ENCODE measurements at places on chromosomes 7 and 10.

- DNase-seq, result peak; percentile 60
These were observed 121.4 kb downstream of the CDK14 start for GRCh38 chr7:90717296-90718060.

GRCh38 chr10:124701435-124701834 is 42.7 kb downstream of the FAM53B start:
- DNase-seq, result peak; percentile 54

GRCh38 chr7:116652793-116653192 is 19.2 kb upstream of the MET start:
- peak; percentile 51 for DNase-seq

GRCh38 chr10:94146746-94147145 is 153.0 kb downstream of the PLCE1 start:
- no peak for DNase-seq

GRCh38 chr7:116219834-116220233 is 9.5 kb downstream of the TES start:
- DNase-seq, result no peak

- peak; percentile 61 for DNase-seq
These were observed 46.8 kb downstream of the ASB13 start for GRCh38 chr10:5619362-5620211.

DNA sequence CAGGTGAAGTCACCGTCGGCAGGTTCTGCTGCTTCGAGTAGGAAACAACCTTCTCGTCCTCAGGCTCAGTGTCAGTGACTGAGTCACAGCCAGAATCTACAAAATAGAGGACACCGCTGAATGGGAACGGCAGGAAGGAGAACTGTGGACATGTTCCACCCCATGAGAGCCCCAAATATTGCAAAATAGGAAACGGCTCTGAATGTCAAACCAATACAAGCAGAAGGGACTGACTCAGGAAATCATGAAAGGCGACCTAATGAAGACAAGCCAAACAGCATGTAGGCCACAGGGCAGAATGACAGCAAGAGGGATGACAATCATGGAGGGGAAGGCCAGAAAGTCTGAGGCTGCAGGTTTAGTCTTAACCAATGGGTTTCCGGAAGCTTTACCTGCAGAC is 63.5 kb downstream of the PIK3AP1 start:
- DNase-seq, result no peak

DNA sequence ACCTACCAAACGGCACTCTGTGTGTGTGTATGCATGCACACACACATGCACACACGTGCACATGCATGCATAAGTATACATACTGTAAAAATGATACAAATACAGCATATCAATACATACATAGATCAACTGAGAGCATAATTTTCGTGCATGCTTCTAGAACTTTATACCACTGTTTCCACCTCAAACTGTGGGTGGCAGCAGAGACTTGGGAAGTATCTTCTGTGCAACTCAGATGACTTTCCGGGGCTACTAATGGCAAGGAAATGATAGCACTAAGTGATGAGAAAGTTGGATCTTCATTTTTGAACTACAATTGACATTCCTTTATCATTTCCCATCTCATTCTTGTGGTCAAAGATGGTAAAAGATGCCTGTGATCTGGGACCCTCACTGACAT is 570.7 kb downstream of the REEP3 start:
- DNase-seq, result no peak

GRCh38 chr10:88652616-88653015 is 11.6 kb upstream of the LIPF start:
- DNase-seq, result peak; percentile 23

DNA sequence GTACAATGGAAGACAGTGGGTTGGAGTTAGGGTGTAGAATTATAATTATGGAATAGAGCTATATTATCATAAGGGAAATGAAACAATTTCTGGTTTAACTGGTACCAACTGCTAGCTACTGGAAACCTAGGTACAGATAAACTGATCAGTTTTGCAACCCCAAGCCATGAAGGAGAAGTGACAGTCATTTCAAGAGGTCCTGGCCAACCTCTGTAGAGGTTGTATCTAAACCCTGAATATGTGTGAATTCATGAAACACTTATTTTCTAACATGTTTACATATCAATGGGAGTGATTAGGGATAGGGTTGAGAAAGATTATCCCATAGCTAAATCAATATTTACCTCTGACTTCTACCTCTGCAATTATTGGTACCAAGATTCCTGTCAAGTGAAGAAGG is 29.9 kb upstream of the CC2D2B start:
- no peak for DNase-seq

GRCh38 chr7:70893422-70893821 is 238.5 kb upstream of the GALNT17 start:
- no peak for DNase-seq

DNA sequence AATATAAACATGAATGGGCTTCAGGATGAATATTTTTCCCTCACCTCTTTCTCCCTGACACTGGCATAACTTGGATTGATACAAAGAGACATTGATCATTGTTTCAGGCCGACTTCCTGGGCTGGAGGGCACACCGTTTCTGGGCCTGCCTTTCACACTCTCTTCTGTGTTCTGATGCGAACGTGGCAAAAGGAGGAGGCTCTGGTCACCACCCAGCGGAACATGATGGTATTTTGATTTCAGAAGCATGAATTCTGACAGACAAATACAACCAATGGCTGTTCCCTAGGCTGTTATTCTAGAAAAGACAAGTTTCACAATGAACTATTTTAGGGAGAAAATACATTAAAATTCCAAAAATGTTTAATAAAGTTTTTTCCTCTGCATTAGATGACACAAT is 534.5 kb upstream of the MKI67 start:
- no peak for DNase-seq

GRCh38 chr7:122340427-122340826 is 35.9 kb upstream of the FEZF1 start:
- DNase-seq, result no peak

DNA sequence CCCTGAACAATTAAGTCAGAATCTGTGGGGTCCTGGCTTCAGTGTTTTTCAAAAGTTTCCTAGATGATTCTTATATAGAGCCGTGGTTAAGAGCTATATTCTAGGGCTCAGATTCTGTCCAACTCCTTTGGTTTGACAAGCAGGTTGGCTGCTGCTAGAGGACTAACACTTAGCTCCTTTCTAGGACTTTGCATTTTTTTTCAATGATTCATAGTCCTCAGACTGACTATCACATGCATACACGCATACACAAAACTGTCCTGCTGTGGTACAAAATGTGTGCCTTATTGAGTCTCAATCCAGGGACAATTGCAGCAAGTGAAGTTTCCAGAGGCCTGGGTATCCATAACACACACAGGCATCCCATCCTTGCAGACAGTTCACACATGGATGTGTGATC is 392.0 kb downstream of the NRG3 start:
- DNase-seq, result peak; percentile 38

- no peak for DNase-seq
These were observed 2.4 kb downstream of the SH2D4B start for GRCh38 chr10:80540136-80540535.

GRCh38 chr10:15579605-15580004 is 140.1 kb downstream of the ITGA8 start:
- peak; percentile 6 for DNase-seq

DNA sequence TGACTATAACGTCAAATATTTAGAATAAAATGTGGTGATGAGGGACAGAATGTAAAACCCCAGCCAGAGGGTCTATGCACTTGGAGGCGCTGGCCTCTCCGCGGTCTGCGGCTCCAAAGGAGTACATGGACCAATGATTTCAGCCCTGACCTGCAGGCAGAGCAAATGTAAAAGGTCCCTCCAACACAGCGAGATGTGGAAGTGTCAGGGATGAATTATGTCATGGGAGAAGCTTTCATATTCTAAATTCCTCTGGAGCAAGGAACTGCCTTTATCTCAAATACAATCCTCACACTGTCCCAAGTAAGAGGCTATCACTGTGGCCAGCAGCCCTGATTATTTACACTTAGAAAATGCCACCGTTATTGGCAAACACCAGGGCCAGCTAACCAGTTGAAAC is 139.4 kb downstream of the GFRA1 start:
- no peak for DNase-seq

DNA sequence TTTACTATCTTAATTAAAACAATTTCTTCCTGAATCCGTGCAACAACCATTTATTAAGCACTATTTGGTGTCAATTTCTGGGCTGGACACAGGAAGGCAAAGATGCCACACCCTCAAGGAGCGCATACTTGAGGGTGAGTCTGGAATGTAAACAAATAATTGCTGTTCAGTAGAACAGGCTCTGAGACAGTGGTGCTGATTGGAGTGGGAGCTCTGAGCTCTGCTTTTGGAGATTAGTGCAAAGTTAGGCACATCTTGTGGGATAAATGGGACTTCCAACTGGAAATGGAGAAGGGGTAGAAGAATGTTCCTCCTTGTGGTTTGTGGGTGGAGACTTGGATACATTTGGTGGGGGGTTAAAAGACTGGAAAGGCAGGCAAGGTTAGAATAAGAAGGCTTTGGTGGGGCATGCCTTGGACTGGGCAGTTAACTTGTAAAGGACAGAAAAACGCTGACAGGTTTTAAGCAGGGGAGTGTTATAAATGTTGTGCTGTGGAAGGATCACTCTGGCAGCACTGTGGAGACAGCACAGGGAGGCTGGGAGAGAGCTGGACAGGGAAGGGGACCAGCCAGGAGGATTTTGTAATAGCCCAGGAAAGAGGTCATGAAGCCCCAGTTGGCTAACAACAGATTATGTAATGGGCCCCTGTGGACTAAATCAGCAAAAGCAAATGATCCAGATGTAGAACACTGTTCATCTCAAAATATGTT is 80.7 kb downstream of the ZNF365 start:
- DNase-seq, result peak; percentile 91

DNA sequence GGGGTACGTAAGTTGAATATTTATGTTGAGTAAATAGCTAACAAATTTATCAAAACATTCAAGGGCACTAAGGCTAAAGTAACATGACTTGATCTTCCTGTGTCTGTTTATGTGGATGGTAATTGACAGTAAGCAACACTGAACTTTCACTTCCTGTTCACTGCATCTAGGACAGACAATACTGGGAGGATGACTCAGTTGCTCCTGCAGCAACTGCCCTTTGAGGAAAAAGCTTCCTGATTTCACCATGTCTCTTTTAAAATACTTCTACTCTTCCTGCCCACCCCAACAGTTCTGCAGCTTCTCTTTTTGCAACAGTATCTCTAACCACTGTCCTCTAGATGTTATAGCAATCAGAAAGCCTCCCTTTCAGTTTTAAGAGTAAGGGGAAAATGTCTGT is 76.6 kb upstream of the HGF start:
- DNase-seq, result peak; percentile 29

DNA sequence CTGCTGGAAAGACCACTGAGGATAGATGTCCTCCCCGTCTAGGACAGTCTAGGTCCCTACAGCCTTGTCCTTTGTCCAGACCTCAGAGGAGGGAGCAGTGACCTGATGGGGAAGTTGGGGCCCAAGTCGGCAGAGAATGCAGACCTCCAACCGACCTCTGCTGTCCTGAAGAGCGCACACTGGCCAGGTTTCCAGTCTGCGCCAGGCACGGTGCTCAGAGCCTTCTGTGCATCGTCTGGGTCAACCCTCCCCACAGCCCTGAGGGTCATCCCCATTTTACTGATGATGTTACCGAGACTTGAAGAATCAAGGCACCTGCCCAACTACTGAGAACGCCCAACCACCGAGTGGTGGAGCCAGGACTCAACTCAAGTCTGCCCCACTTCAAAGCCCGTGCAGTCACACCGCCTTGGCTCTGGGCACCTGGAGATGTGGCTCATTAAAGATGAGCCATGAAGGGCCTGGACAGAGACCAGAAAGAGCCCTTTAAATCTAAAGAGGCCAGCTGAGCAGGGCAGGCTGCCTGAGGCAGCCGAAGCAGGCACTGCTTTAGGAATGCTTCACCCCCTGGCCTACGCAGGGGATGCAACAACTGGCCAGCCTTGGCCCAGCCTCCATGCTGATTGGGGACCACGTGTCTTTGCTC is 4.4 kb downstream of the ITPRIP start:
- no peak for DNase-seq

GRCh38 chr7:45187946-45188411 is 30.4 kb downstream of the RAMP3 start:
- no peak for DNase-seq

DNA sequence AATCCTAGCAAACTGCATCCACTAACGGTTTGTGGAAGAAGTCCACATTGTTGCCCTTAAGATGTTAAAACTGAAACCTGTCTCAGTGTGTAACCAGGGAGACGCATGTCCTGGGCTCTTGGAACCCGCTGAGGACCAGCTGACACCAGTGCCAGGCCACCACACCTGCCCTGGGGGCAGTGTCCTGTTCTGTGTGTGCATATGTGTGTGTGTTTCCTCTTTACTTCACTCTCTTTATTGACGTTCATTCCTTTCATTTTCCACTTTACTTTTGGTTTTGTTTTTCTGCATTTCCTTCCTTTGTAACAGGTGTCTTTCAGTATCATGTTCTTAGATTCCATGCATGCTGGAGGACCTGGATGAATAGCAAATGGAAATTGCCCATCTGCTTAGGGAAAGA is 83.8 kb downstream of the TEX36 start:
- DNase-seq, result no peak

DNA sequence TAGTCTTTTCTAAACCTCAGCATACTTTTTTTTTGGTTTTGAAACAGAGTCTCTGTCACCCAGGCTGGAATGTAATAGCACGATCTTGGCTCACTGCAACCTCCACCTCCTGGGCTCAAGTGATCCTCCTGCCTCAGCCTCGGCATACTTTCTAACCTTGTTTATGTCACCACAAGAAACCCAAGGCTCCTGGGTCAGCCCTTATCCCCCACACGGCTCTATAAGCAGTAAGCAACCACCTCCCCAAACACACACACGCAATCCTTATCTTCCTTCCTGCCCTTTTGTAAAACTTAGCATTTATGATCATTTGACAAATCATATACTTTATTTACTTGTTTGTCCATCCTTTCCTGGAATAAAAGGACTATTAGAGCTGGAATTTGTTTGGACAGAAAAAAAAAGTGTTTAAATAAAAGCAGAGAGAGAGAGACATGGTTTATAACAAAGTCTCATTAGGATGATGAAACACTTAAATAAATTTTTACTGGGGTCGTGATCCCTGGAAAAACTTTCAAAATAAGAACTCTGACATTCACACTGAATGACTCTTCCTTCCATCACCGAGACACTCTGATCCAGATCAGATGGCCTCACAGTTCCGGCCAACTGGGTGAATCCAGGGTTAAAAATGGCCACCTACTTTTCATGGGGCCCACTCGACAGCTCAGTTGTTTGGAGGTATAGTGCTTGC is 72.7 kb upstream of the PIK3CG start:
- DNase-seq, result no peak

GRCh38 chr7:95996174-95996573 is 223.8 kb downstream of the DYNC1I1 start:
- DNase-seq, result no peak

DNA sequence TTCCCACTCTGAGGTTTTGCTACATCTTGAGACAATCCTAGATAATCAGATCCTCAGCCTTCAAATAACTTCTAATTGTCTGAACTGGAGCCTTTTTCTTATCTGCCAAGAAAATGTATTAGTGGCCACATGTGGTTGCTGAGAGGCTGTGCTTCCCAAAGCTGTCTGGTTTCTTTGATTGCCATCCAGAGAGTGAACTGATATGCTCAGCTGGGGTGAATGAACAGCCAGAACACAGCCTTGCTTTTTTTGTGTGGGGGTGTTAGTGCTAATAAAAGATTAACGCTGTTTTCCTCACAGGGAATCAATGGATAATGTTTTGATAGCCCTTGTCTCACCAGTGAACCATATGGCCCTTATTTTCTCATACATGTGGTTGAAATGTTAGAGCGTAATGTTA is 66.9 kb downstream of the BBS9 start:
- peak; percentile 75 for DNase-seq

Data from astrocyte (in vitro differentiated cells and primary cell).